ENCODE measurements at places on chromosomes 16 and 17. TPM values are rescaled to one million over a fixed set of nuclear protein-coding genes. Genes with fewer than 3 reads are reported as not detected.
A peak's percentile ranks its signal among the peaks of the same experiment; 100 is the strongest.

- no peak for DNase-seq
- H3K36me3 ChIP-seq, result peaks cover 49% of the 10 kb centered on the region
- H3K27me3 ChIP-seq, result no peaks in the 10 kb centered on the region
These were observed 124.7 kb upstream of the PLCG2 start for GRCh38 chr16:81654346-81654745.

Gene NDUFAF8
- 76.2 TPM for polyA plus RNA-seq

Gene HNF1B
- not detected for polyA plus RNA-seq

DNA sequence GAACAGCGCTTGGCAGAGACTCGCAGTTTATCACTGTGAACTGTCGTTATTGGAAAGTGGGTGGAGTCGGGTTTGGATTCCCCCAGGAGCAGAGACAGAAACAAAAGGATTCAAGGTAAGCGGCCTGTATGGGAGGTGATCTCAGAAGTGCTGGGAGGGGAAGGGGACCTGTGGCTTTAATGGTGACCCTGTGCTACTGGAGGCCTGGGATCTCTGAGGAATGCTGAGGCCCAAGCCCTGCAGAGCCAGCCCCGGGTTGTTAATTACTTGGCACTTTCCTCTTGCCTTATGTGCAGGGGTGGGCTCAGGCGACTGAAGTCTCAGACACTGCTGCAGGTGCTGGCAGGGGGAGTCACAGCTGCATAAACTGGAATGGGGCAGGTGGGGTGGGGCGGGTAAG is 27.4 kb downstream of the IRF8 start:
- no peaks in the 10 kb centered on the region for H3K36me3 ChIP-seq
- H3K4me1 ChIP-seq, result no peaks in the 10 kb centered on the region
- no peak overlapping the region for H3K27ac ChIP-seq
- H3K27me3 ChIP-seq, result peaks cover 12% of the 10 kb centered on the region
- no peak for DNase-seq
- no peak overlapping the region for H3K4me3 ChIP-seq

DNA sequence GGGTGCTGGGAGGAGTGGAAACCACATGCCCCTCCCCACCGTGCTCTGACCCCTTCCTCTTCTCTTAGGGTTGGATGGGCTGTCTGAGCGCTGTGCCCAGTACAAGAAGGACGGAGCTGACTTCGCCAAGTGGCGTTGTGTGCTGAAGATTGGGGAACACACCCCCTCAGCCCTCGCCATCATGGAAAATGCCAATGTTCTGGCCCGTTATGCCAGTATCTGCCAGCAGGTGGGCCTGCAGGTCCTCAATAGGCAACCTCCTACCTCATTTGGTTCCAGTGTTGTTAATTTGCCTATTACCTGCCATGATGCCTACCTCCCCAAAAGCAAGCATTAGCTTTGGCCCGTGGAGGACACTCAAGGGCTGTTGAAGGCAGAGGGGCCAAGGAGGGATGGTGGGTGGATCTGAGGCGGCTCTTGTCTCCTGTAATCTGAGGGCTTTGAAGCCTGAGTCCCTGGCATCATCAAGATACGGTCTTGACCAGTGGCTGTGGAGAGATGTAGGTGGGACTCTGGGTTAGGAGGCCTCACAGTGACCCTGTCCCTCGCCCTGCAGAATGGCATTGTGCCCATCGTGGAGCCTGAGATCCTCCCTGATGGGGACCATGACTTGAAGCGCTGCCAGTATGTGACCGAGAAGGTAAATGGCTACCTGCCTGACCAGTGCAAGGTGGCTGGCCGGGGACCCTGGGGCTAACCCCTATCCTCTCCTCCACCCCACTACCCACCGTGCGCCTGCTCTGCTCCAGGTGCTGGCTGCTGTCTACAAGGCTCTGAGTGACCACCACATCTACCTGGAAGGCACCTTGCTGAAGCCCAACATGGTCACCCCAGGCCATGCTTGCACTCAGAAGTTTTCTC is 3.4 kb downstream of the ALDOA start:
- peak; percentile 46 for DNase-seq
- no peak overlapping the region for H3K27ac ChIP-seq
- H3K27me3 ChIP-seq, result no peaks in the 10 kb centered on the region
- H3K4me1 ChIP-seq, result peaks cover 21% of the 10 kb centered on the region
- no peak overlapping the region for H3K4me3 ChIP-seq

- no peaks in the 10 kb centered on the region for H3K36me3 ChIP-seq
- no peaks in the 10 kb centered on the region for H3K4me1 ChIP-seq
- no peak overlapping the region for H3K27ac ChIP-seq
- no peaks in the 10 kb centered on the region for H3K27me3 ChIP-seq
- no peak overlapping the region for H3K4me3 ChIP-seq
- DNase-seq, result no peak
These were observed 478.6 kb downstream of the SLC39A11 start for GRCh38 chr17:72613806-72614292.

DNA sequence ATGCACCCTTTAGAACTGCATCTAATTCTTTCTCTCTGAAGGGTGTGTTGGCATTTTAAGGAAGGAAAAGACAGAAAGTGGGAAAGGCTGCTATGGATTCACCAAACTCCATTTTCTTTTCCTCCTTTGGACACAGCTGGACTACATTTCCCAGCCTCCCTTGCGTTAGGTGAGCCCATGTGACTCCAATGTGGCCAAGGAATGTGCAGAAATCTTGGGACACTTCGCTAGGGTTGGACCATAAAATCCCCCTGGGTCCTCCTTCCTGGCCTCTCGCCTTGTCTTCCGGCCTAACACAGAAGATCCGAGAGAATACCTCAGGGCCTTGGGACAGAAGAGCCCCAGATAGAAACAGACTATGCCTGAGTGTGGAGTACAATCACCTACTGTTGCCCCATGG is 56.3 kb downstream of the ABCC12 start:
- no peaks in the 10 kb centered on the region for H3K4me1 ChIP-seq
- H3K27ac ChIP-seq, result no peak overlapping the region
- H3K4me3 ChIP-seq, result no peak overlapping the region
- H3K27me3 ChIP-seq, result no peaks in the 10 kb centered on the region

DNA sequence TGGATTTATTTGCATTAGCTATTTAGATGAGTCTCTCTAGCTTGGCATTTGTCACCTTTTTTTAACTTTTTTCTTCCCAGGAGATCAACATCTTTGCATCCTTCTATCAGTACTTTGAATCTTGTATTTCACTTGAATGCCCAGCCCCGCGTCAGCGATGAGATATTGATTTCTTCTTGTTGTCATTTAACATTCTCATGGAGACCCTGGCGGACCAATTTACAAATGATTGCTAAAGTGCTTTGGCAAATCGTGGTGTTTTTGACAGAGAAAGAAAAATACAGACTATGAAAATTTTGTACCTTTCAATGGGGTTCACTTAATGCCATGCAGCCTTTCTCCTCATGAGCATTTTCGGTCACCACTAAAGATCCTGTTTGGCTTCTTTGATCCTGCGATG is 269.7 kb downstream of the ABCC12 start:
- H3K27ac ChIP-seq, result no peak overlapping the region
- no peaks in the 10 kb centered on the region for H3K4me1 ChIP-seq
- no peaks in the 10 kb centered on the region for H3K36me3 ChIP-seq
- H3K27me3 ChIP-seq, result no peaks in the 10 kb centered on the region

Gene FBXW10B
- polyA plus RNA-seq, result 1.3 TPM

DNA sequence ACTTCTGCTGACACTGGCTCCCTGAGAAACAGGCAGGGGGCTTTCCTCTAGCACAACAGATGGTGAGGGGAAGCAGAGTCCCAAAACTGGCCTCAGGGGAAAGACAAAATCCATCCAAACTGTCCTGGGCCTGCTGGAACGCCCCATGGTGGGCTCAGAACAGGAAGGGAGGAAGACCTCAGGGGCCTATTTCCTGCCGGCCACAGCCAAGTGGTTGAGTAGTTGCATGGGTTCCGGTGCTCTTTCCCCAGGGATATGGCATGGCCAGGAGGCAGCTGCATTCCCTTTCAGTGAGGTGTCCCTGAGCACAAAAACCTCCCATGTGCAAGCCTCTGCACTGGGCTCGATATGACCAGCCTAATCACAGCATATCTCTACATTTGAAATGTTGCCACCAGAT is 303.0 kb upstream of the IRX5 start:
- DNase-seq, result no peak
- H3K36me3 ChIP-seq, result no peaks in the 10 kb centered on the region
- H3K27ac ChIP-seq, result no peak overlapping the region
- no peaks in the 10 kb centered on the region for H3K4me1 ChIP-seq

DNA sequence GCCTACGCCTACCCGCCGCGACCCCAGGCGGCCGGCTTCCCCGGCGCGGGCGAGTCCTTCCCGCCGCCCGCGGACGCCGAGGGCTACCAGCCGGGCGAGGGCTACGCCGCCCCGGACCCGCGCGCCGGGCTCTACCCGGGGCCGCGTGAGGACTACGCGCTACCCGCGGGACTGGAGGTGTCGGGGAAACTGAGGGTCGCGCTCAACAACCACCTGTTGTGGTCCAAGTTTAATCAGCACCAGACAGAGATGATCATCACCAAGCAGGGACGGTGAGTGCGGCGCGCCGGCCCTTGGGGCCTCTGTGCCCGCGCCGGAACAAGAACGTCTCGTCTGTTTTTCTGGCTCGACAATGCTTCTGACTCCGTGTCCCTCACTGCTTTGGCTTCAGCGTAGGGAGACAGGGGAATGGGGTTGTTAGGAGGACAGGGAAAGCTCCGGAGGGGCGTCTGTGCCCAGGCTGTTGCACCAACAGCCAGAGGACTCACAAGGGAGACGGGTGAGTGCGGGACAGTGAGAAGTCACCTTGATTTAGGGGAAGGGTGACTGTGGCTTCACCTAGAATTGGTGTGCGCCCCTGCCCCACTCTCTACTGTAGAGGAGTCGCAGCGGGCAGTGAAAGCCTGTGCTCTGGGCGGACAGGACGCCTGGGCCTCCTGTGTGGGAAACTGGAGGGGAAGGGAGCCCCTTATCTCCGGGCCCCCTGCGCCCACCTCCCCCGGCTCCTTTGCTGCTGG is 806 bp downstream of the TBX21 start:
- H3K4me1 ChIP-seq, result no peaks in the 10 kb centered on the region
- H3K36me3 ChIP-seq, result no peaks in the 10 kb centered on the region

DNA sequence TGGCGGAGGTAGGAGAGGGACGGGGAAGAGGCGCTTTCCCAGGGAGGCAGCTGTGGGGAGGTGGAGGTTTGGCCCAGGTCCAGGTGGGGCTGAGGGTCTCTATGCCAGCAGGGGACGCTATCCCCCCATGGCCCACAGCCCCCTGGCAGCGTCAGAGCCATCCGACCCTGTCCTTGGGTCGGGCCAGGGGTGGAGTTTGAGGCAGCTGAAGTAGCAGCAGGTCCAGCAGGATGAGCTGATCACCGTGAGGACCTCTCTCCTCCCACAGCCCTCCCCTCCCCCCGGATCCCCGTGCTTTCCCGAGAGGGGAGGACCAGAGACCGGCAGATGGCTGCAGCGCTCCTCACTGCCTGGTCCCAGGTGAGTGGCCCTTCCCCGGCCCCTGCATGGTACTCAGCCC is 3.2 kb downstream of the ZNF205 start:
- peaks cover 25% of the 10 kb centered on the region for H3K36me3 ChIP-seq
- no peak overlapping the region for H3K27ac ChIP-seq
- H3K4me1 ChIP-seq, result peaks cover 18% of the 10 kb centered on the region
- H3K4me3 ChIP-seq, result no peak overlapping the region

DNA sequence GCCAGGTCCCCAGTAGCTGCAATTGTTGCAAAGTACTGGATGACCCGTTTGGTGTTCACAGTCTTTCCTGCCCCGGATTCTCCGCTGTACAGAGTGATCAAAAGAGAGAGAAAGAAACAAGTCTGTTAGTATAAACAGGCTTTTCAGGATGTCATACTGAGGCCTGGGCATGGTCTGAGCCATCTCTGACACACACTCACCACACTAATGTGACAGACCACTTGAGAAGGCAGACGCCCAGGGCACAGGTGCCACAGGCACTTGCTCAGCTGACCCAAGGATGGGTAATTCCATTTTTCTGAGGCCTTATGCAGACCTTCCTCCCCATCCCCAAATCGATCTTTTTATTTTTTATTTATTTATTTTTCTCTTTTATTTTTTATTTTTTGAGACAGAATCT is 7.5 kb downstream of the MYH3 start:
- no peak overlapping the region for H3K27ac ChIP-seq
- no peaks in the 10 kb centered on the region for H3K4me1 ChIP-seq
- no peaks in the 10 kb centered on the region for H3K27me3 ChIP-seq
- no peak overlapping the region for H3K4me3 ChIP-seq
- no peak for DNase-seq
- no peaks in the 10 kb centered on the region for H3K36me3 ChIP-seq

DNA sequence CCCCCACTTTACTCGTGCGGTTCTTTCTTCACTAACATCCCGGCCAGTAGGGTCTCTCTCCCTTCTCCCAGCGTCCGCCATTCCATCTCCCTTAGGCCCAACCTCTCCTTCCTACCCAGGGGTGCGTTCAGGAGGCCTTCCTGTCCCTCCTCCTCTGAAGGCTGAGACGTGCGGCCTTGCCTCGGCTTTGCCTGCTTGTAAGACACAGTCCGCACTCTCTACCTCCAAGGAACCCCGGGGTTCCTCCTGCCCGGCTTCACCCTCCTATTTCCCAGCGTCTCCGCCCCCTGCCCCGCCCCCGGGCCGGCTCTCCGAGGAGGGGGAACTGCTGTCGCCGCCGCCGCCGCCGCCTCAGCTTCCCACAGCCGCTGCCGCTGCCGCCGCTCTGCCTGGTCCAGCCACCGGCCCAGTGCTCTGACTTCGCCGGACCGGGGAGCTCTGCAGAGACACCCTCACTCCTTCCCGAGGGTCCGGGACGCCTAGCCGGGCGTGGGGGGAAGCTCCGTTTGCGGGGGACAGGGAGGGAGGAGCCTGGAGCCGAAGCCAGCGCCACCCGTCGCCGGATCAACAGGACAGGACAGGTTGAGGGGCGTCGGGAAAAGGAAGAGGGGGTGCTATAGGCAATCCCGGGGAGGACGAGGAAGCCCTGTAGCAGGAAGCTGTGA is 1.2 kb upstream of the FGF11 start:
- no peak overlapping the region for H3K27ac ChIP-seq
- H3K4me1 ChIP-seq, result peaks cover 23% of the 10 kb centered on the region
- no peaks in the 10 kb centered on the region for H3K36me3 ChIP-seq
- DNase-seq, result peak; percentile 18
- no peak overlapping the region for H3K4me3 ChIP-seq

DNA sequence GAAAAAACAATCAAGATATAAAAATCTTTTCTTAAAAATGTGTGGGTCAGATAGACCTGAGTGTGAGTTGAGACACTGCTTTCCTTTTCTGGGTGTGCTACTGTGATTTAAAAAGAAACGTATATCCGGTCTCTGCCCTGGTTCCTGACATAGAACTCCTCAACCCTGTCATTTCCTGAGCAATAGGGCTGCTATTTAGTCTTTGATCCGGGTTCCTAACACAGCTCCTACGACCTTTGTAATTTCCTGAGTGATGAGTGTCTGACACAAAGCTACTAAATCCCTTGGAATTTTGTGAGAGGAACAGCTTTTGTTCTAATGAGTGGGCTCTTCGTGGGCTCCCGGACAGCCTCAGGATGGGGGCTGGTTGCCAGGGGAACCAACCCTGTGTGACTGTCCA is 93.9 kb upstream of the FA2H start:
- peaks cover under 1% of the 10 kb centered on the region for H3K36me3 ChIP-seq
- H3K27me3 ChIP-seq, result no peaks in the 10 kb centered on the region
- peak overlapping the region; percentile 89 for H3K27ac ChIP-seq
- H3K4me1 ChIP-seq, result peaks cover 17% of the 10 kb centered on the region
- H3K4me3 ChIP-seq, result peak overlapping the region; percentile 35

Gene TBC1D3G
- not detected for polyA plus RNA-seq
